ENCODE measurements at places on chromosomes 1 and 21. TPM values are rescaled to one million over a fixed set of nuclear protein-coding genes. Genes with fewer than 3 reads are reported as not detected.

DNA sequence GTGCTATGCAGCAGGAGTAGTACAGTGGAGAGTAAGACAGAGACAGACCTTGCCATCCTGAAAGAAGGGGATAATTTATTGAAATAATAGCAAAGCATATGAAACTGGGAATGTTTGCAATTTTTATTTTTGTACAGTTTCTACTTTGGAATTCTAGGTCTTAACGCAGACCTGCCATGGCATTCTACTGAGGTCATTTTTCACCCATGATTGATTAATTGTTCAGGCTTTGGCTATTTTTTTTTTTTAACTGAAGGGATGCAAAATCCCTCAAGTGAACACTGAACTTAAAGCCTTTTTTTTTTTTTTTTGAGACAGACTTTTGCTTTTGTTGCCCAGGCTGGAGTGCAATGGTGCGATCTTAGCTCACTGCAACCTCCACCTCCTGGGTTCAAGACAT, 27.1 kb downstream of the MTF2 start:
- DNase-seq = no peak

GRCh38 chr1:220750131-220750515, 2.0 kb downstream of the MTARC2 start:
- DNase-seq = no peak

DNA sequence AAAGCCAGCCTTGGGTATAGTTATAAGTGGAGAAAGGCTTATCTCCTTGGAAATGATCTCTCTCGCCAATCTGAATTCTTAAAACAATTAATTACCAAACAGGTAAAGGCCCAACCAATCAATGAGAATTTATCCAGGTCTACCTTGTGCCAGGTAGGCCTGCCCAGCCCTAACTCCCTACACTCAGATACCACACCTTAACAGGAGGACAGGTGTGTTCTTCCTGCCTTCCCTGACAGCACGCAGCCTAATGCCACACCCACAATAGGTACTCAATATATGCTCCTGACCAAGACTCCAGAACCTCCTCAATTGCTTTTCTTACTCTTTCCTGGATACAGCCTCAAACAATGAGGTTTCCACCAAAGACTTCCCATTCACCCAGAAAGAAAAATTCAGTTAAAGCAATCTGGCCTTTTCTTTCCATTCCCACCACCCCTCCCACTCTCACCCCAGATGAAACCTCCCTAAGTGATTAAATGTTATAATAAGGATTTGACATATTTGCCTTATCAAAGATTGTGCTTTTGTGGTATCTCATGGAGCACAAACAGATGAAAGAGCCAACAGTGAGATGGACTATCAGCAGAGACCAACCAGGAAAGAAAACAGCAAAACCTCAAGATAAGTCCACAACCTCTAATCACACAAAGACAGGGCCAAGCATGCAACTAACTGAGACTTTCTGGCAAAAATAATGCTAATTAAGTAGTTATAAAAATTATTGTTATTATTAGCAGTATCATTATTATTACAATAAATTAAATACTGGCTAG, 25.6 kb downstream of the TRABD2B start:
- no peak for DNase-seq

DNA sequence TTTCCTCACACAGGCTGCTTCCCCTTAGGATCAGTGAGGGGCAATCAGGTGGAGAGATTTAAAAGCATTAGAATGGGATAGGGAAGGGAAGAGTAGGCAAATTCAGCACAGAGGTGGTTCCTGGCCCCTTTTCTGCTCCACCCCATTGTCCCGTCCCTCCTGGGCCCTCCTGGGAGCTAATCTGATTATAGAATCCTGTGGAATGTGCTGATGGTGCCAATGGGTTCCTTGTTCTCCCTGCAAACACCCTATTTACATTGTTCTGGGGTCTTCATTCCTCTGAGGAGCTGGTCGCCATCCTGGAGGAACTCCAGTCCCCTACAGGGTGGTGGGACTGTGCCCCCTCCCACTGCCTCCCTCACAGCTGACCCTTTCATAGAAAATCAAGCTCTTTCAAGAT, 34.4 kb upstream of the LRP8 start:
- DNase-seq = no peak

DNA sequence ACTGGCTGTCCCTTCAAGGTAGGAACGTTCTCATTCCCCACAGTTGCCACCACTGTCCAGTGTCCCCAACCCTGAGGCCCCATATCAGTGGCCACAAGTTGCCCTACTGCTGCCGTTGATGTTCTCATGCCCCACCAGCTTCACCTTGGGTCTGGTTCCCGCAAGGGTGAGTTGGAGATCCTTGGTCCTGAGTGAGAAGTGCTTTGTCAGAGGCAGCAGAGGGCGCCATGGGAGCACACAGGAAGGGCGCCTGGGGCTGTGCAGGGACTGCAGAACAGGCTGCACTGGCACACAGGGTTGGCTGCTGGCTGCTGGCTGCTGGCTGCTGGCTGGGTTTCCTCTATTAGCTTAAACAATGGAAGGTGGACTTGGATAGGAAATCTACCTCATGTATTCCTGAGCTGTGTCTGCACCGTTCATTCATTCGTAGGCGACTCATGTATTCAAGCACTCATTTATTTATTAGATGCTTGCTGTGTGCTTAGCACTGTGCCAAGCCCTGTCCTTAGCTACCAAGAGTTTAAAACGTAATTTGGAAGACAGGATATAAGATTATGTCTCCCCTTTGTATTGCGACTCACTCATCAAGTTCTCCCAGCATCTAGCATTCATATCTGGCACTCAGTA, 2.1 kb upstream of the S100A9 start:
- peak; percentile 53 for DNase-seq

GRCh38 chr21:42003051-42003461, 7.1 kb downstream of the ZBTB21 start:
- DNase-seq = no peak

DNA sequence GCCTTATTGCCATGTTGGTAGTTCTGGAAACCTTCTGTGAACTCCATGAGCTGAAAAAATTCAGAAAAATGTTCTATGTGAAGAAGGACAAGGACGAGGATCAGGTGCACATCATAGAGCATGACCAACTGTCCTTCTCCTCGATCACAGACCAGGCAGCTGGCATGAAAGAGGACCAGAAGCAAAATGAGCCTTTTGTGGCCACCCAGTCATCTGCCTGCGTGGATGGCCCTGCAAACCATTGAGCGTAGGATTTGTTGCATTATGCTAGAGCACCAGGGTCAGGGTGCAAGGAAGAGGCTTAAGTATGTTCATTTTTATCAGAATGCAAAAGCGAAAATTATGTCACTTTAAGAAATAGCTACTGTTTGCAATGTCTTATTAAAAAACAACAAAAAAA, 57.4 kb downstream of the KCNK1 start:
- DNase-seq = no peak

DNA sequence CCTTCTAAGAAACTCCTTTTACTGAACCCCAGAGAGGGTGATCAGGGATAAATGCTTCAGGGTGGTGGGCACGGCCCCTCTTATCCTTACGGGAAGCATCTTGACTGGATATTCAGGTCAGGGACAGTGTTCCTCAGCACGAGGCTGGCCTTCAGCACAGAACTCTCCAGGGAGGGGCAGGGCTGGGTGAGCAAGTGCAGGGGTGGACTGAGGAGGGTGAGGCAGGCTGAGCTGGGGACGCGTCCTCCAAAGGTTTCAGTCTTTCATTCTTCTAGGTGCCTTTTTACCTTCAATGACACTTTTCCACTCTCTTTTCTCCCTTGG, 52.3 kb downstream of the RASSF5 start:
- no peak for DNase-seq

DNA sequence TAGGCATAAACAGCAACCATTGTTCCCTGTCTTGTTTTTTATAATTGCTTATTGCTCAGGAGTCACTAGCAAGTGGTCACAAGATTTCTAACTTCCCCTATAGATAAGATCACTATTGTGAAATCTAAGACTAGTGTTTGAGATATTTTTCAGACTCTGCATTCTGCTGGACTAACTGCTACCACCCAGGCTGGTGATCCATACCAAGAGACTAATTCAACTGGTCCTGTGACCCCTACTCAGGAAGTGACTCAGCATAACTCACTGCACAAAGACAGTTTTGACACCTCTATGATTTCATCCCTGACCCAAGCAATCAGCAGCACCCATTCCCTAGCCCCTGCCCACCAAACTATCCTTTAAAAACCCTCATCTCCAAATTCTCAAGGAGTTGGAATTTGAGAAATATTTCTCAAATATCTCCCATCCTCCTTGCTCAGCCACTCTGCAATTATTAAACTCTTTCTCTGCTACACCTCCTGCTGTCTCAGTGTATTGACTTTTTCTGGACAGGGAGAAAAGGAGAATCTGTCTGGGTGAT, 52.7 kb downstream of the TRIM33 start:
- no peak for DNase-seq

- no peak for DNase-seq
Measured at GRCh38 chr1:7932524-7933138, 8.0 kb downstream of the TNFRSF9 start.

Gene TRIM17
- 6.2 TPM for total RNA-seq

Gene CGN
- 21.4 TPM for total RNA-seq

Gene TAL1
- total RNA-seq = not detected

Gene SERINC2
- 24.5 TPM for total RNA-seq

Gene SHE
- 1.3 TPM for total RNA-seq

Gene TDRD10
- total RNA-seq = not detected
